ENCODE measurements at places on chromosomes 2 and 18. TPM values are rescaled to one million over a fixed set of nuclear protein-coding genes. Genes with fewer than 3 reads are reported as not detected.

Gene ASXL3
- 7.2 TPM for polyA plus RNA-seq

Gene FOXD4L1
- polyA plus RNA-seq = 0.20 TPM

Gene LIMS3
- 3.7 TPM for polyA plus RNA-seq

Gene CNDP1
- polyA plus RNA-seq = 1.2 TPM

Gene PELI1
- 40.1 TPM for polyA plus RNA-seq

Gene CPS1
- 4.1 TPM for polyA plus RNA-seq

DNA sequence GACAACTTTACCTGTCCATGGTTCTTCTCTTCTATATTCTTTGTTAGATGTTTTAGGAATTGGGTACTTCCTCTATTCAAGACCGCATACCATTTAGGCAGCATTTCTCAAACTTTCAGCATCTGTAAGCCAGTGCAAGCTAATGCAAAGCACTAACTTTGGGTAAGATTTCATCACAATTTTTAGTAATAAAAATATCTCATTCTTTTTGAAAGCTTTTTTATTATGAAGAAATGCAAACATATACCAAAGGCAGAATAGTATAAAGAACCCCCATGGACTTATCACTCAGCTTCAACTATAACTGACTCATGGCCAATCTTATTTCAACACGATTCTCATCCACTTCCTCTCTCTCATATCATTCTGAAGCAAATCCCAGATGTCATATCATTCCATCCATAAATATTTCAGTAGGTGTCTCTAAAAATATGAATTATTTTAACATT lies 32.9 kb downstream of the INO80C start:
- no peak for DNase-seq

GRCh38 chr2:70121627-70122372 lies 34.5 kb downstream of the PCBP1 start:
- no peak for DNase-seq

DNA sequence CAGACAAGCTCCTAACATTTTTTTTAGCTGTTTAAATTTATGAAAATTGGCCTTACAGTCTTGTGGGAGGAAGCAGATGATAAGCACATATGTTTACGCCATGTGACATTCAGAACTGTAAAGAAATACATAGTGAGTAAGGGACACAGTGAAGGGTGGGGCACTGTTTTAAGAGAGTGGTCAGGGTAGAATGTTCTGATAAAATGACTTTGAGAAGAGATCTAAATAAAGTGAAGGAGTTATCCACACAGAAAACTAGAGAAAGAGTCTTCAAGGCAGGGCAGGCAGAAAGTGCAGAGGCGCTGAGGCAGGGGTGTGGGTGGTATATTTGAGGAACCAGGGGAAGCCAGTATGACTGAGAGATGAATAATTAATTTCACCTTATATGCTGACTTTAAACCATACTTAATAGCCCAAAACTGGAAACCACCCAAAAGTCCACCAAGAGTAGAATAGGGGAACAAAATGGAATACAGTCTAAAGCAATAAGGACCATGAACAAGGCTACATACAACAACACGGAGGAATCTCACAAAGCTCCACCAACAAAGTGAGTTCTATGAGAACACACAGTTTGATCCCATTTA lies 8.6 kb downstream of the MREG start:
- no peak for DNase-seq

- DNase-seq = no peak
These were observed 369.9 kb downstream of the LPIN1 start for GRCh38 chr2:12116228-12116750.
